ENCODE measurements at places on chromosomes 6 and 20.

DNA sequence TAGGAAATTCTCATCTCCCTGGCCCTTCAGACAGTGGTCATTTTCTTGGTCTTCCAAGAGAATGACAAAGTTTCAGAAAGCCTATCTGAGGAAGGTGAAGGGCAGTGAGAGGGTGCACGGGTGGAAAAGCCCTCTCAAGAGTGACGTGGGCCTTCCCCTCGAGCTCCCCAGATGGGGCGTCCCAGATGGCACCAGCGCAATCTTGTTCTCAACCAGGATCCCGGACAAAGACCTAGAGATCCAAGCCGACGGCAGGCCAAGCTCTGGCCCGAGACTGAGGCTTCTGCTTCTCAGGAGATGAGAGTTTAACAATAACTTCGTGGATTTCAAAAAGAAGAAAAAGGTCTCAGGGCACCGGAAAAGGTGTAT, 797 bp upstream of the ZNF133 start:
- DNase-seq, result no peak

- DNase-seq, result no peak
Measured at GRCh38 chr6:111971866-111972532, 81.9 kb upstream of the CCN6 start.

DNA sequence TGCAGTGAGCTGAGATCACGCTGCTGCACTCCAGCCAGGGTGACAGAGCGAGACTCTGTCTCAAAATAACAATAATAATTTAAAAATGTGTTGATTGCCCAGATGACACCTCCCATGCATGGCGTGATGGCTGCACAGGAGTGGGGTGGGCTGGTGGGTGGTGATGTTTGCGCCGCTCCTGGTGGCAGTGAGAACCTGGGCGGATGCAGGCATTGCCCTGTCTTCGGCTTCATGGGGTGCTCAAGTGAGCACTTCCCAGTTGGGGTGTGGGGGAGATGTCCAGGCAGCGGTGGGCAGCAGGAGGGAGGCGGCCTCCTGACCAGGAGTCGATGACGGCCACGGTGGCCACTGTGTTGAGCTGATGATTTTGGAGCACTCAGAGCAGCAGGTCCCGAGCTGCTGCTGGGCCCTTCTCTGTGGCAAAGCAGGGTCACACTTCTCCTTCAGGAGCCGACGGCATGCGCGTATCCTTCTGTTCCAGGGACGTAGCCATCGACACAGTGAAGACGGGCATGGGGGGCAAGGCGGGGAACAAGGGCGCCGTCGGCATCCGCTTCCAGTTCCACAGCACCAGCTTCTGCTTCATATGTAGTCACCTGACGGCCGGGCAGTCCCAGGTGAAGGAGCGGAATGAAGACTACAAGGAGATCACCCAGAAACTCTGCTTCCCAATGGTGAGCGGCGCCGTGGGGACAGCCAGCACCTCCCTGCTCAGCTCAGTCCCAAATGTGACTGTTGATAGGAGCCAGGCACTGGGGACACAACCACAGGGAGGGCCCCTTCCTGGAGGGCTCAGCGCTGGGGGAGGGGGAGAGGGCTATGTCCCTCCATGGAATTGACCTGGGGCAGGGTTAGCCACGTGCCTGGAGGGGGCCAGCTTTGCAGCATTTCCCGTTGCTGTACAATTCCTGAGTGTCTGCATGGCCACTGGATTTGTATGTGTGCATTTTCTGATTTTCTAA, 89.7 kb downstream of the SYNJ2 start:
- DNase-seq, result no peak

GRCh38 chr6:134740473-134741199, 209.3 kb downstream of the ALDH8A1 start:
- no peak for DNase-seq

GRCh38 chr20:34968042-34968775, 12.5 kb downstream of the MYH7B start:
- no peak for DNase-seq

DNA sequence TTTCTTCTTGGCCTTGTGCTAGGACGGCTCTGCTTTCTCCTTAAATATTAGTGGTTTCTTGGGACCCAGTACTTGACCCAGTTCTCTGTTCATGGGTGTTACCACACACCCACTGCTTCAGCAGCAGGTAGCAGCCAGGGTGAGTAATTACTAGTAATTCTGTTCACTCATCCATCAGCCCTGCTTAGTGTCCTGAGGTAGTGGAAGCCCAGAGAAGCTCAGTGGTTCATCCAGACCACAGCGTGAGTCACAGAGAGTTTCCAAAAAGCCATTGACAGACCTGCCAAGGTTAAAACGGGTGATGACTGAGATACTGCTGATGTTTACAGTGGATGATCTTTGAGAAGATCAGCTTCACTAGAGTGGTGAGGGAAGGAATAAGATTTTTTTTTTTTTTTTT, 51.7 kb upstream of the HINT3 start:
- DNase-seq, result peak; percentile 77

GRCh38 chr6:88298066-88298845, 132.1 kb upstream of the CNR1 start:
- DNase-seq, result no peak

DNA sequence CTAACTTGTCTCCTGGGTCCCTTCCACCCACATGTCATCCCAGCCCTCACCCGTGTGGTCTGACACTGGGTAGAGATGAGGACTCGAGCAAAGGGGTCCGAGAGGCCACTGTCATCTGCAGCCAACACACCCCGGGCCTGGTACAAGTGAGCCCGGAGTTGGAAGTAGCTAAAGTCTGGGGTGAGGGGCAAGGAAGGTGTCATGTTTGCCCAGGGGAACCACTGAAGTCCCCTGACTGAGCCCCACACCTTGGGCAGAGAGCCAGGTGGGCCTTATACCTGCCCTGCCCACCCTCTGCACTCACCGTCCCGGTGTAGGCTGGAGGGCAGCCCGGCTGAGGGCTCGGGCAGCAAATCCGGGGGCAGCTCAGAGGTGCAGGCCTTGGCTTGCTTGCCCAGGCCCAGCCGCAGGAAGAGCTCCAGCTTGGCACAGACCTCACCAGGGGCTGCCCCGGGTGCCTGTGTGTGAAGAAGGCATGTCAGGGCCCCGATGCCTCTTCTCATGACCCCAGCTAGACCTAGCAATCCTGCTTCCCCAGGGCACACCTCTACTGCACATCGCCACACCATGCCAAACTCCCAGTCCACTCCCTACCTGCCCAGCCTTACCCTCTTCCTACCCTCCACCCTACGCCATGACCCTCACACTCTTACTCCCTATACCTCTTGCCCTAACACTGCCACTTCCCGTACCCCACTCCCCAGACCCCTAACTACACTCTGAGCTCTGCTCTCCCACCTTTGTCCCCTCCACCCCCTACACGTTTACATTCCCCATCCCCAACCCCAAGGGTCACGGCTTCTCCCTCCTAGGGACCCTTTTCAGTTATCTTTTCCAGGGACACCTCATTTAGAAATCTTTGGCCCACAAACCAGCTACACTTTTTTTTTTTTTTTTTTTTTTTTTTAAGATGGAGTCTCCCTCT, 31.7 kb upstream of the SPAG4 start:
- DNase-seq, result no peak

DNA sequence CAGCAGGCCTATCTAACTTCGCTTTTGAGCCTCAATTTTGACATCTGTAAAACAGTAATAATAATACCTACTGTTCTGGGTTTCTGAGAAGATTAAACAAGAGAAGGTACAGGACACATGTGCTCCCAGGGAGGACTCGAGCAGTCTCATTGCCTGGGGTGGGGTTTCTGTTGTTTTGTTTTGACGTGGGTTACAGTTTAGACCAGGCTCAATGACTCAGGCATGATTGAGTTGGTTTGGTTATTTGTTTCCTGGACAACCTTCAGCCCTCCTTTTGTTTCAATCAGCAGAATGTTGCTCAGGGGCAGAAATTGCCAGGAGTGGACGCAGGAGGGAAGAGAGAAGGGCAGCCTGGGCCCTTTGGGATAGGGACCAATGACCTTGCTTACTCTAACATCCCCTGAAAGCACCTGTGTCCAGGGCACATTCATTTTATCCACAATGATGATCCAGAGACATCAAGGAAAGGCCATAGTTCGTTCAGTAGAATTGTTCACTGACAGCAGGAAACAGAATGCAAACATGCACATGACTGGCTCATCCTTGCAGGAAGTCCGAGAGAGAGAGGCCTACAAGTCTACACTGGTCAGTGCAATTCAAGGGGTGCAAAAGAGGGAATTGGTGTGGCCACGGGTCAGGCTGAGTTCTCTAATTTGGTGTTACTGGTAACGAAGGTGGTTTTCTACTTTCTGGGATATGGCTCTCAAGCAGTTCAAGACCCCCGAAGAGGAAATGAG, 74.5 kb upstream of the MRPS10 start:
- peak; percentile 67 for DNase-seq

DNA sequence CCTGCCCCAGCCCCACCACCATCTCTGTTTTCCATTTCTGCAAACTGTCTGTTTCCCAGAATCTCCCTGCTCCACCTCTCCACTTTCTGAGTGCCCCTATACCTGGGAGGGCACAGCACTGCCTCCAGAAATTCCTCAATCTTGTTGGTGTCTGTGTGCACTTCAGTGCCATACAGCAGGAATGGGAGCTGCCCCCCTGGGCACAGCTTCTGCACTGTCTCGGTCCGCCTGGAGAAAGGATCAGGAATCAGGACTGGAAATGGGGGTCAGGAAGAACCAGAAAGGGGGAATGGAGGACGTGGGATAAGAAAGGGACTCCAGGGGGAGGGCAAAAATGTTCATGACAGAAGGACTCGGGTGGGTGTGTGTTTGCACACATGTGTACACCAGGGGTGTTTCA, 2.6 kb downstream of the CLIC1 start:
- no peak for DNase-seq

DNA sequence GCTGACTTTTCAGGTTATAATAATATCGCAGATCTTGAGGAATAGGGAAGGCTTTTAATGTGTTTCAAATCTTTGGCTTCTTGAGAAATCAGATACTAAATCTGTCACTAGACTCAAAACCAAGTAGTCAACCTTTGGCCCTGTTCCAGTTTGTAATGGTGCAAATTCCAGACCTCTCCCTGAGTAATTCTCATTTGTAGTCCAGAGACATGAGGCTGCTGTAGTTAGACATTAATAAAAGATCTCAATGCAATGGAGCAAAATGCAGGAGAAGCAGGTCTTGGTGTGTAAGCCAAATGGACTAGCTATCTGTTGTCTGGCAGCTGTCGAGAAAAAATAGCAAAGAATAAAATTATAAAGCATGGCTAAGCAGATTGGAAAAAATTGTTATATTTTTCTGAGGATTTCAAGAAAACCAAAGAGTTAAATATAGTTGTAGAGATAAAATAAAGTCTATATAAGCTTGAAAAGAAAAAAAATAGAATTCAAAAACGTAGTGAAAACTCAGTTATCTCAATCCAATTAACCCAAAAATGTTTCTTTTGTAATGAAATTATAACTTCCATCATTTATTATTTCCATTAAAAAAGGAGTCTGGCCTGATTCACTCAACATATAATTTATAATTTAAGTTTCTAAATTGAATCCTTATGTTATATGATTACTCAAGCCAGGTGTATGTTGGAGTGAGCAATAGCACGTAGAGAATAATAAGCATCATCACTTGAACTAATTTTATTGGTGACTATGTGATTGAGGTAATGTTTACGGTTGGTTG, 161.5 kb upstream of the ADGRB3 start:
- no peak for DNase-seq

DNA sequence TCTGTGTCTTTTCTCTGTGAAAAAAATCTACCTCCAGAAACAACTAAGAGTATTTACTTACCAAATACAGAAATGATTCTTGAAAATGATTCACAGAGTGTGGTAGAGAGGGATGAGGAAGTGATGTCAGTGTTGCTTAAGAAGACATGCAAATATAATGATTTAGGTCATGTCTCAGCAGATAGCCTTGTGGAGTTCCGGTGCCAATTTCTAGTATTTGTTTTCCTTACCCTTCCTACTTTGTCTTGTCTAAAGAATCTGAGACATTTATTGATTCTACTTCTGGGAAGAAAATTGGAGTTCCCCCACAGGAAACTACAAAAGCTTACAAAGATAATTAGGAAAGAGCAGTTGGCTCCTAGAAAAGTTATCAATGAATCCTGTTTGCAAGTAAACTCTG, 68.8 kb downstream of the GJA1 start:
- no peak for DNase-seq

- DNase-seq, result peak; percentile 26
Measured at GRCh38 chr6:161080263-161080970, 88.8 kb downstream of the MAP3K4 start.

DNA sequence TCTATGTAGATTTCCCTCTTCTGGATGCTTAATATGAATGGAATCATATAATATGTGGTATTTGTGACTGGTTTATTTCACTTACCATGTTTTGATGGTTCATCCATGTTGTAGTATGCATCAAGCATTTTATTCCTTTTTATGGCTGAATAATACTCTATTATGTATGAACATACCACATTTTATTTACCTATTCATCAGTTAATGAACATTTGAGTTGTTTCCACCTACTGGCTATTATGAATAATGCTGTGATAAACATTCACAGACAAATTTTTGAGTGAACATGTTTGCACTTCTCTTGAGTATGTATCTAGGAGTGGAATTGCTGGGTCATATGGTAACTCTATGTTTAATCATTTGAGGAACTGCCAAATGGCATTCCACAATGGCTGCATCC, 14.9 kb upstream of the ZNF451 start:
- no peak for DNase-seq

DNA sequence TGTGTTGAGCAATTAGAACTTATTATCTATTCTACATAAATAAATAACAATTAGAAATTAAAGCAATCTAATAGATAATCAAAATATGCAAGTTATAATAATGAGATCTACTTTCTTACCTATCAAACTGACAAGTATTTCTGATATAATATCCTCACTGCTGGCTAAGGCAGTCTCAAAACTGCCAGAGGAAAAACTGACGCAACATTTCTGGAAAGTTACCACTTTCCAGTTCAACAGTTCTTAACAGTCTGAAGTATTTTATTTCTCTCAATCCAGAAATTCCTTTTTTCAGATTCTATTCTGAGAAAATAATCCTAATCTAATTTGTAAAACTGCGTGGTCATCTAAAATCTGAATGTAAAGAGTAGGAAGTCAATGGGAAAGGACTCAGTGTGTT, 121.0 kb downstream of the TRDN start:
- no peak for DNase-seq

DNA sequence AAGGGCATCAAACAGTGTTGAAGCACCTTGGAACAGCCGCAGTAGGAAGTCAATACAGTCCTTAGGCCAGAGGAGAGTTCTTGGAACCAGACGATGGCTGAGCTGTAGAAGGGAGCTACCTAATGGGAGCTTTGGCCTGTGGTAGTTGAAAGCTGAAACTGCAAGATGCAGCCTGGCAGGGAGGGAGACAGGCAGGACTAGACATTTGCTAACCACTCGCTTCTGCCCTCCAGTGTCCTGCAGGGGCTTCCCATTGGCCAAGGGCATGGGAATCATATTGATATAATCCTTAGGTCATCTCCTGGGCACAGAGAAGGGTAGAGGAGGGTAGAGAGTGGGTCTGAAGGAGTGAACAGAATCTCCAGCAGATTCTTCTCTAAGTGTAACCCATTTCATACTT, 60.4 kb downstream of the TPD52L1 start:
- DNase-seq, result no peak

DNA sequence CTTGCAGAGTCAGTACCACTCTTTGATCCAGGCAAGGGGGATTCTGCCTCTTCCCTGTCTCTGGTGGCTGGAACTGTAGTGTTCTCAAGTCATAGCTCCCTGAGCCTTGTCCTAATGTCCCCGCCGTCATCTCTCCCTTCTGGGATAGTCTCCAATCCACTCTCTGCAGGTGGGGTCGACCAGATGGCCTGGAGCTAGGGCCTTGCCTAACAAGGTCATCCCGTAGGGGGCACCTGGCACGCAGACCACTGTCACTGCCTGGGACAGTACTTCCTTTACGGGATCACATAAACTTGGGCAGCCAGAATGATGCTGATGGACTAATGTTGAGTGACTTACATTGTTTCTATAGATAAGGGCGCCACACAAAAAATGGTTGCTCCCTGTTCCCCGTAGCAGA, 118.9 kb upstream of the SLC22A23 start:
- no peak for DNase-seq
